ENCODE measurements at places on chromosomes 4 and X. TPM values are rescaled to one million over a fixed set of nuclear protein-coding genes. Genes with fewer than 3 reads are reported as not detected.

PRRG3 gene
- total RNA-seq, result not detected

FHIP1A gene
- 0.46 TPM for total RNA-seq

CTBP1 gene
- total RNA-seq, result 162 TPM

FGA gene
- total RNA-seq, result not detected

NPY5R gene
- total RNA-seq, result not detected

ARSJ gene
- total RNA-seq, result 0.07 TPM

CITED1 gene
- total RNA-seq, result not detected

EXOC1L gene
- not detected for total RNA-seq

KLHL4 gene
- total RNA-seq, result 0.10 TPM

ZNF718 gene
- total RNA-seq, result 7.7 TPM

- H3K4me1 ChIP-seq, result peaks cover 3% of the 10 kb centered on the region
- H3K4me3 ChIP-seq, result no peak overlapping the region
- peaks cover 13% of the 10 kb centered on the region for H3K36me3 ChIP-seq
- H3K27me3 ChIP-seq, result no peaks in the 10 kb centered on the region
- DNase-seq, result no peak
- no peak overlapping the region for H3K27ac ChIP-seq
Measured at GRCh38 chrX:134774190-134775048, 116.1 kb upstream of the PLAC1 start.

GRCh38 chr4:101556842-101557241 lies 209.5 kb upstream of the PPP3CA start:
- DNase-seq, result no peak
- H3K27ac ChIP-seq, result no peak overlapping the region
- no peak overlapping the region for H3K4me3 ChIP-seq
- H3K27me3 ChIP-seq, result peaks cover 16% of the 10 kb centered on the region
- peaks cover 6% of the 10 kb centered on the region for H3K36me3 ChIP-seq
- no peaks in the 10 kb centered on the region for H3K4me1 ChIP-seq

GRCh38 chr4:80911458-80911857 lies 119.0 kb upstream of the BMP3 start:
- no peak overlapping the region for H3K4me3 ChIP-seq
- DNase-seq, result no peak
- H3K27me3 ChIP-seq, result no peaks in the 10 kb centered on the region
- H3K36me3 ChIP-seq, result peaks cover 2% of the 10 kb centered on the region

GRCh38 chr4:4593596-4594284 lies 51.9 kb upstream of the STX18 start:
- H3K4me1 ChIP-seq, result no peaks in the 10 kb centered on the region
- no peak overlapping the region for H3K27ac ChIP-seq
- no peak overlapping the region for H3K4me3 ChIP-seq

DNA sequence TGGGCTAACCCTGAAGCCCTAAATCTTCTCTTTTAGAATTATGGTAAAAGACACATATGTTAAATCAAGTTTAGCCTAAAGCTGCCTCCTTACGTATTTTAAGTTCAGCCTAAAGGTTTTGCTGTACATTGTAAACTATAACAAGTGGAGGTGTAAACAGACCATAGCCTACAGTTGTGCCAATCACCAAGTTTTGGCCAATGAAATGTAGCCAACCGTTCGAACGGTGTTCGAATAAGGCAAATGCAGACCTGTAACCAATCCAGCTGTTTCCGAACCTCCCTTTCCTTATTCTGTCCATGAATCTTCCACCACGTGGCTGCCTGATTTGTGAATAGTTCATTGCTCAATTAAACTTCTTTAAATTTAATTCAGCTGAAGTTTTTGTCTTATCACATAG lies 52.1 kb upstream of the TBC1D9 start:
- no peak for DNase-seq
- peaks cover 16% of the 10 kb centered on the region for H3K27me3 ChIP-seq
- H3K4me3 ChIP-seq, result no peak overlapping the region

- H3K4me3 ChIP-seq, result no peak overlapping the region
- no peaks in the 10 kb centered on the region for H3K4me1 ChIP-seq
- H3K27ac ChIP-seq, result no peak overlapping the region
- DNase-seq, result no peak
Measured at GRCh38 chr4:58983887-58984286, 1873.7 kb upstream of the IGFBP7 start.

GRCh38 chr4:24108567-24108966 lies 218.7 kb upstream of the PPARGC1A start:
- H3K4me3 ChIP-seq, result no peak overlapping the region
- no peaks in the 10 kb centered on the region for H3K36me3 ChIP-seq
- no peaks in the 10 kb centered on the region for H3K4me1 ChIP-seq
- H3K27me3 ChIP-seq, result no peaks in the 10 kb centered on the region
- DNase-seq, result no peak

DNA sequence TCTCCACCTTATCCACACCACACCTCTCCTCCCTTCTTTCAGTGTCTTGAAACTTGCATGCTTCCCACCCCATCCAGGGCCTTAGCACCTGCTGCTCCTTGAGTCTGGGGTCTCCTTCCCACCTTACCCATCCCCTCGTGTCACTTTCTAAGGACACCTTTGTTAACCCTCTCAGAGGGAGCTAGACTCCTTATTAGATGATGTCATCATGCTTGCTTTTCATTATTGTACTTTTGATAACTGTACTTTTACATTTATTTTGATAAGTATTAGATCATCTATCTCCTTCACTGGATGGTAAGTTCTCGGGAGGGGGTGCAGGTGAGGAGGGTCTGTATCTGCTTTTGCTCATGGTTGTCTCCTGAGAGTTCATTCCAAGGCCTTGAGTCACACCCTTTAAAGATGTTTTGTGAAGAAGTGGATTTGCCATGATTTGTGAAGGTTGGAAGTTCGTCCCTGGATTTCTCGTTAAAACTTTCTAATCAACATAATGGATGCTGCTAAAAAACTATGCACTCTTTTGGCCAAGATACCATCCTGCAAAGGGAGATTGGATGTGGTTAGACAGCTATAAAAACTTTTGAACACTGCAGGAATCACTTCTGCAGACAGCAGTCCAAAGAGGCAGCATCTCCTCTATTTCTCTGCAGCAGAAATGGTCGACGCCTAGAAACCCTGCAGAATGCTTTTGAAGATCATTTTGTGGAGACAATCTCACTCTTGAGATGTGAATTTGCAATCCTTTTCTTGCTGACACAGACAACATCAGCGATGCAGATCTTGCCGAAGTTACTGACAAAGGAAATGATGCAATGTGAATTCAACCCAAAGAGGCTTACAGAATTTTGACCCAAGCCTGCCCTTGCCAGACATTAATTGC lies 69.6 kb downstream of the ENPP6 start:
- H3K4me3 ChIP-seq, result no peak overlapping the region
- DNase-seq, result no peak
- H3K36me3 ChIP-seq, result no peaks in the 10 kb centered on the region
- H3K27ac ChIP-seq, result no peak overlapping the region

GRCh38 chr4:150115851-150116250 lies 37.6 kb downstream of the DCLK2 start:
- no peaks in the 10 kb centered on the region for H3K36me3 ChIP-seq
- no peak overlapping the region for H3K4me3 ChIP-seq
- no peak for DNase-seq
- no peak overlapping the region for H3K27ac ChIP-seq
- H3K27me3 ChIP-seq, result peaks cover 10% of the 10 kb centered on the region
- no peaks in the 10 kb centered on the region for H3K4me1 ChIP-seq

DNA sequence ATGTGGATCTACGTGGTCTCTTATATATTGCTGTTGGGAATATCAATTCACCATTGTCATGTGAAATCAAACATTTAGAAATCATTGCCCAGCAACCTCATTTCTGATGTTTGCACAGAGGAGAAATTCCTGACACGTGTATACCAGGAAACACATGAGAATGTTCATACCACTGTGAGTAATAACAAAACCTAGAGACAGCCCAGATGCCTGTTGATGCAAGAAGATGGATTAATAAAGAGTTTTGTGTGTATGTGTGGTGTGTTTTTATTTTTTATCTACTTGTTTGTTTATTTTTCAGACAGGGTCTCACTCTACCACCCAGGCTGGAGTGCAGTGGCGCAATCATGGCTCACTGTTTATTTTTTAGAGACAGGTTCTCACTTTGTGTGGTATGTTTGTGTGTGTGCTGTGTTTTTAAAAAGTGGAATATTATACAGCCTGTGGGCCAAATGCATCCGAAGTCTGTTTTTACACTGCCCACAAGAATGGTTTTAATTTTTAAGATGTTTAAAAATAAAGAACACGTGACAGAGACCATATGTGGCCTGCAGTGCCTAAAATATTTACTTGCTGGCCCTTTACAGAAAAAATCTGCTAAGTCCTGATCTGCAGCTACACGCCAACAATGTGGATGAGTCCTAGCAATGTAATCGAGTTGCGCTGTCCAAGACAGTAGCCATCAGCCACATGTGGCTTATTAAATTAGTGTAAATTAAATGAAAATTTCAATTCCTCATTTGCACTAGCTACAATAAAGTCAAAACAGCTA lies 39.2 kb downstream of the TXLNG start:
- H3K36me3 ChIP-seq, result peaks cover 11% of the 10 kb centered on the region
- H3K27me3 ChIP-seq, result no peaks in the 10 kb centered on the region
- no peak overlapping the region for H3K4me3 ChIP-seq
- H3K4me1 ChIP-seq, result peaks cover 22% of the 10 kb centered on the region

DNA sequence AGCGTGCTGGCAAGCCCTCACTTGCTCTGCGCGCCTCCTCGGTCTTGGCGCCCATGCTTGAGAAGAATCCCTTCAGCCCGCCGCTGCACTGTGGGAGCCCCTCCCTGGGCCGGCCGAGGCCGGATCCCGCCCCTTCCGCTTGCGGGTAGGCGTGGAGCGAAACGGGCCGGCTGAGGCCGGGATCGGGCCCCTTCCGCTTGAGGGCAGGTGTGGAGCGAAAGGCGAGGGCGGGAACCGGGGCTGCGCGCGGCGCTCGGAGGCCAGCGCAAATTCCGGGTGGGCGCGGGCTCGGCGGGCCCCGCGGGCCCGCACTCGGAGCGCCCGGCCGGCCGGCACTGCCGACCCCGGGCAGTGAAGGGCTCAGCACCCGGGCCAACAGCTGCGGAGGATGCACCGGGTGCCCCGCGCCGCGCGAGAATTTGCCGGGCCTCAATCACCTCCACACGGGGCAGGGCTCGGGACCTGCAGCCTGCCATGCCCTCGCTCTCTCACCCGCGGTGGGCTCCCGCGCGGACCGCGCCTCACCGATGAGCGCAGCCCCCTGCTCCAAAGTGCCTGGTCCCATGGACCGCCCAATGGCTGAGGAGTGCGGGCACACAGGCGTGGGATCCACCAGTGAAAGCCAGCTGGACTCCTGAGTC lies 58.1 kb upstream of the GBA3 start:
- no peaks in the 10 kb centered on the region for H3K27me3 ChIP-seq
- no peak overlapping the region for H3K4me3 ChIP-seq
- DNase-seq, result no peak
- no peak overlapping the region for H3K27ac ChIP-seq
- no peaks in the 10 kb centered on the region for H3K36me3 ChIP-seq
- H3K4me1 ChIP-seq, result no peaks in the 10 kb centered on the region

DNA sequence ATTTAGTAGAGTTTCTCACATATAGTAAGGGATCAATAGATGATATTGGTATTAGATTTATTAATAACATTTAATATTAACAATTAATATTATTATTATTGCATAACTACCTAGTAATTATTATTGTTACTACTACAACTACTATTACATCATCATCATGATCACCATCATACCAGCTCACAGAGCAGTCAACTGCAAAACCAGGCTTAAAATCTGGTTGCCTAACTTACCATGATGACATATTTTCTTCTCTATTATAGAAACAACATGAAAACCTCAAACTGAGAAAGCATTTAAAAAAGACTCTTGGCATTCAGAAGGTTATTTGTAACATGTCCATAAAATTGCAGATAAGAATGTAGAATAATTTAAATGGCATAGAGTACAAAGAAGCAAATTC lies 247.0 kb upstream of the TTC29 start:
- H3K4me1 ChIP-seq, result no peaks in the 10 kb centered on the region
- no peak overlapping the region for H3K4me3 ChIP-seq
- no peak for DNase-seq

DNA sequence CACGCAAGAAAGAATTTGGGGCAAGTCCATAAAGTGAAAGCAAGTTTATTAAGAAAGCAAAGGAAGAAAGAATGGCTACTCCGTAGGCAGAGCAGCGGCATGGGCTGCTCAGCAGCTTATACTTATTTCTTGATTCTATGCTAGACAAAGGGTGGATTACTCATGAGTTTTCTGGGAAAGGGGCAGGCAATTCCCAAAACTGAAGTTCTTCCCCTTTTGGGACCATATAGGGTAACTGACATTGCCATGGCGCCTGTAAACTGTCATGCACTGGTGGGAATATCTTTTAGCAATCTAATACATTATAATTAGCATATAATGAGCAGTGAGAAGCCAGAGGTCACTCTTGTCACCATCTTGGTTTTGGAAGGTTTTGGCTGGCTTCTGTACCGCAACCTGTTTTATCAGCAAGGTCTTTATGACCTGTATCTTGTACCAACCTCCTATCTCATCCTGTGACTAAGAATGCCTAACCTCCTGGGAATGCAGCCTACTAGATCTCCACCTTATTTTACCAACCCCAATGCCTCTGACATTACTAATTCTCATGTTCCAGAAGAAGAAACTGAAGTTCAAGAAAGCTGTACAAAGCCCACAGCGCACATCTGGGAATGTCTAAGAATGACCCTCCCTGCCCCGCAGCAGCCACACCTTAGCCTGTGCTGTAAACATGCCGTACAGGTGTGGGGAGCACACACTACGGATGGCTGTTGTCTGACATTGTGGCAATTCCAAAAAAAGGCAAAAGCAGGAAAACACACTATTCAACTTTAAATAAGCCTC lies 18.6 kb downstream of the RXFP1 start:
- no peak for DNase-seq
- H3K27me3 ChIP-seq, result peaks cover 4% of the 10 kb centered on the region
- H3K4me1 ChIP-seq, result peaks cover 3% of the 10 kb centered on the region
- H3K36me3 ChIP-seq, result no peaks in the 10 kb centered on the region
- no peak overlapping the region for H3K27ac ChIP-seq

DNA sequence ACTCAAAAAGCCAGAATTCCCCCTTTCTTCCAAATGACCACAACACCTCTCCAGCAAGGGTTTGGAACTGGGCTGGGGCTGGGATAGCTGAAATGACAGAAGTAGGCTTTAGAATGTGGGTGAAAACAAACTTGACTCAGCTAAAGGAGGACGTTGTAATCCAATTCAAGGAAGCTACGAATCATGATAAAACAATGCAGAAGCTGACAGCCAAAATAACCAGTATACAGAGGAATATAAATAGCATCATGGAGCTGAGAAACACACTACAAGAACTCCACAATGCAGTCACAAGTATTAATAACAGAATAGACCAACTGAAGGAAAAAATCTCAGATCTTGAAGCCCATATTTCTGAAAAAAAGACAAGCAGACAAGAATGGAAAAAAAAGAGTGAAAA lies 95.8 kb upstream of the TET2 start:
- H3K4me3 ChIP-seq, result no peak overlapping the region
- H3K27ac ChIP-seq, result no peak overlapping the region
- H3K36me3 ChIP-seq, result peaks cover 7% of the 10 kb centered on the region
- H3K27me3 ChIP-seq, result peaks cover 5% of the 10 kb centered on the region

DNA sequence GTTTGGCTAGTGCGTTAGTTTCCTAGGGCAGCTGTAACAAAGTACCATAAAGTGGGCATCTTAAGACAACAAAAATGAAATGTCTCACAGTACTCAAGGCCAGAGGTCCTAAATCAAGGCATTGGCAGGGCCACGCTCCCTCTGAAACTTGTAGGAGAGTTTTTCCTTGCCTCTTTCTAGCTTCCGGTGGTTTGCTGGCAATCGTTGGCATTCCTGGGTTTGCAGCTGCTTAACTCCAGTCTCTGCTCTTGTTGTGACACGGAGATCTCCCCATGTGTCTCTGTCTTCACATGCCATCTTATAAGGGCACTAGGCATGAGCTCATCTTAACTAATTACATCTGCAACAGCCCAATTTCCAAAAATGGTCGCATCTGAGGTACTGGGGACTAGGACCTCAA lies 362.0 kb upstream of the BOD1L1 start:
- H3K36me3 ChIP-seq, result no peaks in the 10 kb centered on the region
- no peak for DNase-seq
- no peaks in the 10 kb centered on the region for H3K27me3 ChIP-seq
- H3K4me1 ChIP-seq, result no peaks in the 10 kb centered on the region
- no peak overlapping the region for H3K4me3 ChIP-seq
